DMS153 (cell line): ENCODE measurements at places on chromosomes 16 and 17.

DNA sequence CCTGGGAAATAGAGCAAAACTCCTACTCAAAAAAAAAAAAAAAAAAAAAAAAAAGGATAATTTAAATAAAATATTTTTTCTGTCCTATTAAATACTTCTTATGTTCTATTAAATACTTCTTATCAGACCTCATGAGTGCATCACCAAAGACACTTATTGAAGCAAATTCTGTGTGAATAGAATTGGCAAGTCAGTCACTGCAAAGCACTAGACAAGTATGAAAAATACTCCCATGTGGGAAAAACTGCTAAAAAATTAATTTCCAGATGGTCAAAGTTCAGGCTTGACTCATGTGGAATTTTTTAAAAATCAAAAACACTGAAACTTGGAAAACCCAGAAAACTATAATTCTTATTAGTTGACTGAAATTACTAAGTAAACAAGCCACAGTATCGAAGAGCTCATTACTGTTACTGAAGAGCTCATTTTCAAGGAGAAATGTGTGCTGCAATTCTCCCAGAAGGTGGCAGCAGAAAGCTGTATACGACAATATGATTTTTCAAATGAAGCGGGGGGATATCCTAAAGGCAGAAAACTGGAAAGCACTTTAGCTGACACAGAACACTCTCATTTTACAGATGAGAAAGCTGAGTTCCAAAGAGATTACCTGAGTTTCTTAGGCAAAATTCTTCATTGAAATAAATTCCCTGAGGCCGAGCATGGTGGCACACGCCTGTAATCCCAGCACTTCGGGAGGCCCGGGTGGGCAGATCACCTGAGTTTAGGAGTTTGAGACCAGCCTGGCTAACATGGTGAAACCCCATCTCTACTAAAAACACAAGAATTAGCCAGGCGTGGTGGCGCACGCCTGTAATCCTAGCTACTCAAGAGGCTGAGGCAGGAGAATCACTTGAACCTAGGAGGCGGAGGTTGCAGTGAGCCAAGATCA lies 15.9 kb upstream of the FBXO47 start:
- DNase-seq, result peak; percentile 77

- DNase-seq, result no peak
Observed at GRCh38 chr17:73972901-73973300, 230.6 kb upstream of the RPL38 start.

- no peak for DNase-seq
Observed at GRCh38 chr16:74320707-74321106, 24.1 kb downstream of the PSMD7 start.

GRCh38 chr17:49694847-49695697 lies 12.7 kb downstream of the SLC35B1 start:
- DNase-seq, result peak; percentile 12

DNA sequence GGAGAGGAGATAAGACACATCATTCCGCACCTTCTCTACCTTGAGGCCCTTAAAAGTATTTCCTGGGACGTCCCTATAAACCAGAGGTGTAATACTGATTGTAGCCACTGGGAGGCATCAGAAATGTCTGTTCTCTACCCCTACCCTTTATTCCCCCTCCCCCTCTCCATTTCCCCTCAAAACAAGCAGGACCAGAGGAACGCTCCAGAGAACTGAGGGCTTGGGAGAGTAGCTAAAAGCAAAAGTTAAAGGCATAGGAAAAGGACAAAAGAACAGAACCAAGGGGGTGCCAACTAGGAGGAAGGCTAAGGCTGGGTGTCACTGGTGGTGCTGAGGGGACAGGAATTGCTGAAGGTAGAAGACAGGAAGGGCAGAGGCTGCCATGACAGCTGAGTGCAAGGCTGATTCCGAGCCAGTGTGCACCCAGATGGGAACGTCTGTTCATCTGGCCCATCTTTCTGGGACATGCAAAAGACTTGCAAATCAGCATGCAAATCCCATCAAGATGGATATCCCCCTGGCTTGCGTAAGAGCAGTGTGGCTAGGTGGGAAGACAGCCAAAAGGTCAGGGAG lies 6.7 kb downstream of the CAMTA2 start:
- no peak for DNase-seq

GRCh38 chr16:7318686-7319085 lies 14.0 kb upstream of the RBFOX1 start:
- DNase-seq, result no peak

GRCh38 chr17:74807925-74808324 lies 31.8 kb upstream of the NAT9 start:
- DNase-seq, result peak; percentile 69

- no peak for DNase-seq
Observed at GRCh38 chr16:3959148-3959547, 78.6 kb upstream of the CREBBP start.

DNA sequence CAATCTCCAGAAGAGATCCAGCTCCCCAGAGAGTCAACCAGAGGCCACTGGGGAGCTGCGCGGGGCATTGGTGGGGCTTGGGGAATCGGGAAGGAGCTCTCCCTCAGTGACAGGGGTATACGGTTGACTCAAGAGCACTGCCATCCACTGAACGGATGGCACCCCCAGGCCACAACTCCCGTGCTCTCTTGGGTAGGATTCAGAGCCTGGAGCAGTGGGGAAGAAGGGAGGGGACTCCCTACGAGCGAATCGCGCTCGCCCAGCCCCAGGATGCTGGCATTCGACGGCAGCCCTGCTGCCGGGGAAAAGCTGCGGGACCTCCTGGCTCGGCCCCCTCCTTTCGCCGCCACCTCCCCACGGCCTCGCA lies 473 bp upstream of the TPPP3 start:
- no peak for DNase-seq

GRCh38 chr16:75236736-75237397 lies 14.6 kb downstream of the BCAR1 start:
- no peak for DNase-seq

DNA sequence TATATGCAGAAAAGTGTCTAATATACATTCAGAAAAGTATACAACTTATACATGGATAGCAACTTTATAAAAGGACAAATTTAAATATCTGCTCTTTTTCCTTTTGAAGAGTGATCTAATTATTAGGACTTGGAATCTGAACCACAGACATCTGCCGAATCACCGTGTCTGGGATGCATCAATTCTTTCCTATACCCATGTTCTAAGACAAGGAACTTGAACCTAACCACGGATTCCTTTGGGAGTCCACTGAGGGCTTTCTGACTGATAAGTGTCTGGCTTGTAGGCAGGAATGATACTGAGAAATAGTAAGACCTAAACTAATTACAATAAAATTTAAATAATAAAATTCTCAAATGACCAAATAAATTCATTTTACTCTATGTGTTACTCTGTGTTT lies 54.2 kb downstream of the NDEL1 start:
- no peak for DNase-seq

DNA sequence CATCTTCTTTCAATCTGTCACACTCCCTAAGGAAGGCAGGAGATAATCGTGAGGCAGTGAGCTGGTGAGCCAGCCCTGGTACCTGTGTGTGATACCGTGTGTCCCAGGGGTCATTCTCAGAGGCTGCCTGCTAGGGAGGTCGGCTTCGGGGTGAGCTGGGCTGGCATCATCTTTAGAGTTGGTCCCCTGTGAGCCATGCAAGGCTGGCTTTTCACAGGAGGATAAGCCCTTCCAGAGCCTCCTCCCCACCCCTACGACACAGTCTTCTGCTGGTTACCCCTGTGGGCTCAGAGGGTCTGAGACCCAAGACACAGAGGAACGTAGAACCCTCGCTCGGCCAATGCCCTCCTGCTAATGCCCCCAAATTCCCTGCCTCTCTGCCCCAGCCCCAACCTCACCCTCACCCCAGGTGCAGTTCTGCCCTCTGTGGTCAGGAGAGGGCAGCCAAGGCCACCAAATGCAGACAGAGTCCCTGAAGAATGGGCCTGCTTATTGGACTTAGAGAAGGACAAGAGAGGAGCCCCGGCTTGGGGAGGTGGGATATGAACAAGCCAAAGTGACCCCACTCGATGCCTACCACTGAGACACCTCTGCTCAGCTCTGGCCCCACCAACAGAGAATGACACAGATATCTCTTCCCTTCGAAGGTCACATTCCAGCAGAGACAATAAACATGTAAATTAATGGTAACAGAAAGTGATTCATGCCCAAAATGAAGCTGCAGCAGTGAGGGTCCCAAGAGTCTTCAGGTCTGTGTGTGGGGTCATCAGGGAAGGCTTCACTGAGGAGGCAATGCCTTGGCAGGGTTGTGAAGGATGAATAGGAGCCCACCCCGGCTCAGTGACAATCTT lies 80.8 kb upstream of the CCL1 start:
- DNase-seq, result no peak

- DNase-seq, result no peak
Observed at GRCh38 chr16:84927621-84928591, 83.4 kb downstream of the ZDHHC7 start.

DNA sequence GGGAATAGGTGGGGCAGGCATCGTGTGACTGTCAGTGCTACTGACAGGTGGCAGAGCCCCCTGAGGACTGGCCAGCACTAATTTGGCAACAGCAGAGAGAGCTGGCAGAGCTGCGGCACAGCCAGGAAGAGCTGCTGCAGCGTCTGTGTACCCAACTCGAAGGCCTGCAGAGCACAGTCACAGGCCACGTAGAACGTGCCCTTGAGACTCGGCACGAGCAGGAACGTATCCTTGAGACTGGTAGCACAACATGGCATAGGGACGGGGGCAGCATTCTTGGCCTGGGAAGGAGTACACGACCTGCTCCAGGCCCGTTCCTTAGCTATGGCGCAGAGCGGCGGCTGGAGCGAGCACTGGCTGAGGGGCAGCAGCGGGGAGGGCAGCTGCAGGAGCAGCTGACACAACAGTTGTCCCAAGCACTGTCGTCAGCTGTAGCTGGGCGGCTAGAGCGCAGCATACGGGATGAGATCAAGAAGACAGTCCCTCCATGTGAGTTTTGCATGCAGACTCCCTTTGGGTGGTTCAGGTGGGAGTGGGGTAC lies 3.0 kb upstream of the NRN1L start:
- DNase-seq, result no peak

GRCh38 chr16:62741692-62742091 lies 705.5 kb upstream of the CDH8 start:
- no peak for DNase-seq

DNA sequence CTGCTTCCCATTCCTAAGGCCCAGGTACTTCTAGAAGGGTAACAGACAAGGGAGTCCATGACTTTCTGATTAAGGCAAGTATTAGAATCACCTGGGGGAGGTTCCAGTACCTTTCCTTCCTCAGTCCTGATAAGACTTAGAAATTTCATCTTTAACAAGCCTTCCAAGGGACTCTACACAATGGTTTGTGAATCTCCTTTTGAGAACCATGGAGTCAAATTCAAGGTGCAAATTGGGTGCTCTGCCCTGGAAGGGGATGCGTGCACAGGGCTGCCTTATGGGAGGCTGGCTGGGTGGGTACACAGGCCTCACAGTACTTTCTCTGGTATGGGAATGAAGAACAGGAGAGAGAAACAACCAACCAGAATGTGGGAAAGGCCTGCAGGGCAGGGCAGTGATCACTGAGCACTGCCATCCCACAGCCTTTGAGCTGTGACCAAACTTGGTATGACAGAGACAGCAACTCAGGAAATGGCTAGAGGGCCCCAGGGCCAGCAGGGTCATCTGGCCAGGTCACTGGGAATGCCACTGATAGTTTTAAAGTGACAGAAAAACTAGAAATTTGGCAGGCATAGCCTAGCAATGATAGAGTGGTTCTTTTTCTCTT lies 3.6 kb upstream of the TMIGD1 start:
- DNase-seq, result no peak

GRCh38 chr16:81520560-81521135 lies 76.0 kb downstream of the CMIP start:
- DNase-seq, result no peak

DNA sequence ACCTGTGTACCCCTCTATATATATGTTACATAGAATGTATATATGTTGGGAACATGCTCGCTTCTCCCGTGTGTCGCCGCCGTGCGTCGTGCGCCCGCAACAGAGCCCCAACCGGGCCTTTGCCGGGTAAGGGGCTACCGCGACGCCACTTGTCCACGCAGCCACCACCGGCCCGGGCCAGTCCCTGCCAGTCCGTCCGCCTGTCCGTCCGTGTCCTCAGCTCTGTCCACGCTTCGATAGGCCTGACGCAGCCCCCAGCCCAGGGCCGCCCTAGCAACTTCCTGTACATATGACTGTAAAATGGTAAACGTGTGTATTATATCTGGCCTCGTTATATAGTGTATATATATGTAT lies 25.9 kb downstream of the SREBF1 start:
- no peak for DNase-seq

GRCh38 chr16:81492965-81493754 lies 48.6 kb downstream of the CMIP start:
- no peak for DNase-seq

DNA sequence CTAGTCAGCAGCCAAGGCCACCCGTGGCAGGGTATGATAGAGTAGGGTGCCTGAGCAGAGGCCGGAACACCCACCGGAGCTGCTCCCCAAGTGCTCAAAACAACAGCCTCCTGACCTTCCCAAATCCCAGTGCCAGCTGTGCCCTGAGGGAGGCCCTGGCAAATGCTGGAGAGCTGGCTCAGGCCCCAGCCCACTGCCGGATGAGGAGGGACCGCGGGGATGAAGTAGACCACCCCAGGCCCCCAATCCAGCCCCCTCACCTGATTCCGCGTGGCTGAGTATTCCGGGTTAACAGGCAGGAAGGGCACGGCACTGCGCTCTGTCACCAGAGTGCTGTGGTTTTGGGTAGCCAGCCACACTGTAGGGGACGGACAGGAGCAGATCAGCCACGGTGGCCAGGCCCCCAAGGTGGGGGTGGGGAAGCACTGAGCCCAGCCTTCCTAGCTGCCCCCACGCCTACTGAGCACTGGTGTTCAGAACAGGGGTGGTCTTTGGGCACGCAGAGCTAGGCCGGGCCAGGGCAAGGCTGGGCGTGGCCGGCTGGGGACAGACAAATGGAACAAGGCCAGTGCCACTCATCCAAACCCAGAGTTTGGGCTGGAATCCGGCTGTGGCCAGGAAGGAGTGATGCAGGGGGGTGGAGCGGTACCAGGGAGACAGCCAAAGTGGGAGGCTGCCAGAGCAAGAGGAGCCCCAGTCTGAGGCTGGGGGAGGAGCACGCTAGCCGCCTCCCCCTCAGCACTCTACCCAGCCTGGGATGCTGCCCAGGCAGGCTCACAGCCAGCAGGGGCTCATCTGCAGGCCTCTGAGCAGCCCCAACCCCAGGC lies 9.1 kb downstream of the TP53I13 start:
- no peak for DNase-seq

DNA sequence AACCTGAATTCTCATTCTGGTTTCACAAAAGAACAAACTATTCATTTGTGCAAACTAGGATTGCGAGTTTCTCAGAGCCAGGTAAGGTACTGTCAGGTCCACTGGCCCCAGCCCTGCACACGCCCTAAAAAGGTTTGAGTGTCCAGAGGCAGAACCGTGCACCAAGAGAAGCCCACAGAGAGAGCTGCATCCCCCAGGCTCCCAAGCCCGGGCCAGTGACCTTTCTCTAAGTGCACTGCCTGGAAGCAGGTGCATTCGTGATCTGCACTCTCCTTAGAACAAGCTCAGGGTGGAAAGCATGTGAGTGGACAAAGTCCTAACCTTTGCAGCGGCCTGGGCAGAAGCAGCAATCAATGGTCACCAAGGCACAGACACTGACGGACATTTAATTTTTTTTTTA lies 26.8 kb downstream of the MEAK7 start:
- no peak for DNase-seq
